ENCODE measurements at places on chromosomes 12 and 14. TPM values are rescaled to one million over a fixed set of nuclear protein-coding genes. Genes with fewer than 3 reads are reported as not detected.

ALG10 gene
- total RNA-seq: 7.7 TPM

CCDC197 gene
- not detected for total RNA-seq

SIX6 gene
- total RNA-seq: not detected

GPR135 gene
- 5.9 TPM for total RNA-seq

CCDC175 gene
- total RNA-seq: not detected

DCAF4 gene
- total RNA-seq: 36.1 TPM

GSC gene
- 9.8 TPM for total RNA-seq

HOXC11 gene
- total RNA-seq: not detected

IAPP gene
- total RNA-seq: not detected

OVCH1 gene
- 0.64 TPM for total RNA-seq

SPIC gene
- not detected for total RNA-seq

GAS2L3 gene
- total RNA-seq: 7.0 TPM

CELA1 gene
- total RNA-seq: not detected

All from breast epithelium (tissue), 4 donors.